PC-3 (cell line): ENCODE measurements at places on chromosomes 5 and 9.

DNA sequence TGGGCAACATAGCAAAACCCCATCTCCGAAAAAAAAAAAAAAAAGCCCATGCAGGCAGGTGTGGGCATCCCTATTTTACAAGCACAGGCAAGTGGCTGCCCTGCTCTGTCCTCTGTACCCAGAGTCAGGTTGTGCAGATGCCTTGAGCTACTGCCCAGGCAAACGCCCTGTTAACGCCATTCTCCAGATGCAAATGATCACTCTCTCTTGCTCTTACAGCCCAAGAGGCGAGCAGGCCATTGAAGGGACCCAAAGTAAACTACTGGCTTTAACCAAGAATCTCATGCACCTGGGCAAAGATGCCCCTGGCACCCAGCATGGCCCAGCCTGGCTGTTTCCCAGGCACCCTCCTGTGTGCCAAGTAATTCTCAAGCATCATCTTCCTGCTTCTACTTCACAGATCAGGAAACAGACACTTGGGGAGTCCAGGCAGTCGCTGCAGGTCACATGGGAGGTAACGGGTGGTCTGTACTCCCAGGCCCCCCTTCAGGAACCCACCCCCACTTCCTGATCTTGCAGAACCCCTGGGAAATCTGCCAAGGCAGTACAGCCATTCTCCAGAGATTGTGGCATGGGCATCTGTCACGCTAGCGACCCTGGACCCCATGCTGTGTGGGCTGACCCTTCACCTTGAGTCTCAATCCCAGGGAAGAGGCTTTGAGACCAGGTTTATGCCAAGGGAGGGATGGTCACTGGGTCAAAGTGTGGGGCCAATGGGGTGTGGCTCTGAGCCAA is 14.2 kb downstream of the EEIG1 start:
- no peak for DNase-seq

DNA sequence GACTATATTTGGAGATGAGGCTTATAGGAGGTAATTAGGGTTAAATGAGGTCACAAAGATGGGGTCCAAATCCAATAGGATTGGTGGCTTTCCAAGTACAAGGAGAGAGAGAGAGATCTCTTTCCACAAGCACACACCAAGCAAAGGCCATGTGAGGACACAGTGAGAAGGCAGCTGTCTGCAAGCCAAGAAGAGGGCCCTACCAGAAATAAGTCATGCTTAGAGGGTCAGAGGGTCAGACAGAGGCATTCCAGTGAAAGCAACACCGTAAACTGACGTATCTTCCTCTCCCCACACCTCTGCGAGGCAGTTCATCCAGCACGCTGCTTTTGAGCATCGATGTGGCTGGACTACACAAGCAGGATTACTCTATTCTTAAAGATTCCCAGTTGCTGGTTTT is 87.9 kb downstream of the SLC1A3 start:
- no peak for DNase-seq

- no peak for DNase-seq
Observed at GRCh38 chr5:105816961-105817360, 1853.8 kb downstream of the EFNA5 start.

- no peak for DNase-seq
Observed at GRCh38 chr9:27353474-27354229, 56.7 kb upstream of the EQTN start.

- DNase-seq: no peak
Observed at GRCh38 chr5:57505272-57506200, 22.9 kb upstream of the ACTBL2 start.

- DNase-seq: peak; percentile 82
Observed at GRCh38 chr5:178839319-178839704, 20.4 kb upstream of the ZNF354B start.

DNA sequence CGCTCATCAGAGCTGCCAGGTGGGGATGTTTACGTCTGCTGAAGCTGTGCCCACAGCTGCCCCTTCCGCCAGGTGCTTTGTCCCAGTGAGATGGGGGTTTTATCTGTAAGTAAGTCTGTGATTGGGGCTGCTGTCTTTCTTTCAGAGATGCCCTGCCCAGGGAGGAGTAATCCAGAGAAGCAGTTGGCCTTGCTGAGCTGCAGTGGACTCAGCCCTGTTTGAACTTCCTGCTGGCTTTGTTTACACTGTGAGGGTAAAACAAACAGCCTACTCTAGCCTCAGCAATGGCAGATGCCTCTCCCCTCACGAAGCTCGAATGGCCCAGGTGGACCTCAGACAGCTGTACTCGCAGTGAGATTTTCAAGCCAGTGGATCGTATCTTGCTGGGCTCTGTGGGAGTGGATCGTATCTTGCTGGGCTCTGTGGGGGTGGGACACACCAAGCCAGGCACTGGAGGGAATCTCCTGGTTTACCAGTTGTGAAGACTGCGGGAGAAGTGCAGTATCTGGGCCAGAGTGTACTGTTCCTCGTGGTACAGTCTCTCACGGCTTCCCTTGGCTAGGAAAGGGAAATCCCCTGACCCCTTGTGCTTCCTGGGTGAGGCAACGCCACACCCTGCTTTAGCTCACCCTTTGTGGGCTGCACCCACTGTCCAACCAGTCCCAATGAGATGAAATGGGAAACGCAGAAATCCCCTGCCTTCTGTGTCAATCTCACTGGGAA is 530.1 kb upstream of the DMAC1 start:
- no peak for DNase-seq

DNA sequence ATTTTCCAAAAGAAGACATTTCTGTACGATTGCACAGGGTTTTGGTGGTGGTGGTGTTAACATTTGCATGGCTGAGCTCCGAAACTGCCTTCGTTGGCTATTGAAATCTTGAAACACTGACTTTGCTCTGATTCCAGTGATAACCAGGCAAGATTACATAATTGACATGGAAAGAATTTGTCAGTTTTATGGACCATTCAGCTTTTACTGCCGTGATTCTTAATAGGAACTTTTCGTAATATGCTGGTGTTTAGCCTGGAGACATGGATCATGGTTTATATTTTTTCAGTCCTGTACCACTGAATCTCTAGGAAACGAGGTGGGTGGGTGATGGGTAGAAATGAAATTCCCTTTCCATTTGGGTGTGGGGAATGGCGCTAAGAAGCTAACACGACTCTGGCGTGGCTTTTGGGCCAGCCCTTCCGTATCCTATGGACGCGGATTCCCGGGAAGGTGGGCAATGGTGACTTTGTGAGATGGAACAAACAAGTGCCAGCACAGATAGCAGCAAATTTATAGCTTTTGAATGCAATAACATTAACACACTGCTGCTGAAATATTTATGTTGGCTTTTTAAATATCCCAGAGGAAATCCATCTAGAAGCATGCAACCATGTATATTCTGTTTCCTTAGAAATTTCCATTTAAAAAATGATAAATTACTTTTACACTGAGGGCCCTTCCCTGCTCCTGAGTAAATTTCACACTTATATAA is 36.8 kb downstream of the LIX1 start:
- DNase-seq: no peak

DNA sequence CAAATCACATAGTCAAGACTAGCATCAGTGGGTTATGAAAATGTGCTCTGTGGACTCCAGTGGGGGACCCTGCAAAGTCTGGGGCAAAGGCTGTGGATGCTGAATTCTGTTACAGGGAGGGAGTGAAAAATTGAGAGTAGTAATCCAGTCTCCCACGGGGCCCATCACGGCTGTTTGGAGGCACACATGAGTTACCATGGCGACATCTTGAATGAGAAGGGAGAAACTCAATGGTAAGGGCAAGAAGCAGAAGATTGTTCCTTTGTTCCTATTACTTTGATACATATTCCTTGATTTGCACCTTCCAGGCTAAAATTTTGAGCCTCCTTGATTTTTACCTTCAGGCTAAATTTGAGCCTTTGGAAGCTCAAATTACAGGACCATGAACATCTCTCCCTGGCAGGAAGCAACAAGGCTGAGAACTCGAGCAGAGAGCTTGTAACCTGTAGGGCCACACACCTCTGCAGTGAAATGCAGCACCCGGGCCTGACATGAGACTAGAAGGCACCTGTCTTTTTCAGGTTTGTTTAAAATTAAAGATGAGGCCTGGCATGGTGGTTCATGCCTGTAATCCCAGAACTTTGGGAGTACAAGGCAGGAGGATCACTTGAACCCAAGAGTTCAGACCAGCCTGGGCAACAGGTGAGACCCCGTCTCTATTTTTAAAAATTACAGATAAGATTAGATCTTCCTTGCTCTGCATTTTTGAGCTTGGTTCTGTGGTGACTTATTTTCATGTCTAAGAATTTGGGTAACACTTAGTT is 31.0 kb upstream of the ZFR start:
- no peak for DNase-seq

- no peak for DNase-seq
Observed at GRCh38 chr9:124281931-124282371, 24.2 kb downstream of the NEK6 start.
